ENCODE measurements at places on chromosomes 2 and 18. TPM values are rescaled to one million over a fixed set of nuclear protein-coding genes. Genes with fewer than 3 reads are reported as not detected.

DNA sequence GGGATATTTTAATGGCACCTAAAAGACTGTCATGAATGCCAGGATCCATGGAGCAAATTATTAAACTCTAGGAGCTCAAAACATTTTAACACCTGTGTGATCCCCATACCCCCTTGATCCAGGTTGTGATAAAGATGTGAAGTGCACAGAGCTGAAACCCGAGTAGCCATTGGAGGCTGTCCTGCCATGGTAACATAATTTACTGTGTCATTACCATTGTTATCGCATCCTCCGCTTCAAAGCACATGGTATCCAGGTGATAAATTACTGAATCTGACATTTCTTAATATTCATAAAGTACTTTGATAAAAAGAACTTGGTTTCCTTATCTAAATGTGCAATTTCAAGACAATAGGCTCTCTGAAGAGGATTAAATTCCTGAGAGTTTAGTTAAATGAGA lies 109.3 kb downstream of the CHST9 start:
- no peak for DNase-seq

Gene SCLY
- polyA plus RNA-seq: 21.1 TPM

- no peak for DNase-seq
Observed at GRCh38 chr2:206721256-206721920, 3.2 kb upstream of the DYTN start.

DNA sequence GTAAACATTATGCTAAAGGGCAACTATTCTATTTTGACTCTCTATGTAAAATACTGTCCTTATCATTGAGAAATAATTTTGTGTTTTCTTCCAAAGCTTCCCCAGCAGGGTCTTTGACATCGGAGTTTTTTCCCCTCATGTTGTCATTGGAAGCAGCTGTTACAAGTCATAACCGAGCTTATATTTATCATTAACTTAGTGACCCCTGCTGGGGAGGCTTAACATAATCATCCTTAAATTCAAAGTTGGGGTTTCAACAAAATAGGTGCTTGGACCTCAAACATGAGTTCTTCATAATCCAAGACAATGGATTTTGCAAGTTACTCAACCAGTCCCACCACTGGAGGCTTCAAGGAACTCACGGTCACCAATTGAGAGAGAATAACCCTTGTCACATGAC lies 330.9 kb downstream of the DCC start:
- DNase-seq: peak; percentile 55

DNA sequence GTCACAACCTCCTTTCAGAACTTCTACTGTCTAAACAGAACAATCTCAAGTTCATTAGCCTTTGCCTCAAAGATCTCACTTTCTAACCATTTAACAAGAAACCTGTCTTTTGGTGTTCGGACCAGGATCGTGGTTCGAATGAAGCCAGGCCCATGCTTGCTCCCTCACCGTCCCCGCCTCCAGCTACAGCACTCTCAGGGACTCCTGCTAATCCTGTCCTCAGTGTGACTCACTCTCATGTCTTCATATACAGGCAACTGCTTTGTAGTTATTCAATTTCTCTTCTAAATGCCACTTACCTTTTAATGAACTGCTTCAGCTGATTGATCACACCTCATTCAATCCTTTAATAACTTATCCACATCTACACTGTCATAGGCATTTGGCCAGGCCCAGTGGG lies 15.8 kb downstream of the SERTAD2 start:
- no peak for DNase-seq

GRCh38 chr2:181621779-181622490 lies 35.0 kb downstream of the CERKL start:
- no peak for DNase-seq

GRCh38 chr2:7034303-7034702 lies 117.1 kb downstream of the RNF144A start:
- peak; percentile 35 for DNase-seq

Gene FAM237A
- polyA plus RNA-seq: not detected

Gene STPG4
- polyA plus RNA-seq: not detected

Gene SLC9A2
- 1.1 TPM for polyA plus RNA-seq

Gene KIF5C
- polyA plus RNA-seq: 2.1 TPM

DNA sequence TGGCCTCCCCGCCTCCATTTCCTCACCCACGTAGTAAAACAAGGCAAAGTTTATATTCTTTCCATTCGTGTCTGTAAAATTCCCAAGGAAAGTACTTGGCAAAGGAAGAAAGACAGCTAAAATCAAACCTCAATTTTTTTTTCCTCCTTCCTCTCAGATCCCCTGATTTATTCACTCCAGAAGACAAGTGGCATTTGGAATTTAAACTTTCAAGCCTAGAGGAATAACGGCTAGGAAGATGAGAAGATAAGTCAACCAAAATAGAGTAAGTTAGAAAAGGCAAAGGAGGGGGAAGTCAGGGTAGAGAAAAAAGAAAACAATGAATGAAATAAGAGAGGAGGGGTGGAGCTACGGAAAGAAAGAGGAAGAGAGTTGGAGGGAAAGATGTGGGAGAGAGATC lies 198.9 kb upstream of the PIK3C3 start:
- no peak for DNase-seq

DNA sequence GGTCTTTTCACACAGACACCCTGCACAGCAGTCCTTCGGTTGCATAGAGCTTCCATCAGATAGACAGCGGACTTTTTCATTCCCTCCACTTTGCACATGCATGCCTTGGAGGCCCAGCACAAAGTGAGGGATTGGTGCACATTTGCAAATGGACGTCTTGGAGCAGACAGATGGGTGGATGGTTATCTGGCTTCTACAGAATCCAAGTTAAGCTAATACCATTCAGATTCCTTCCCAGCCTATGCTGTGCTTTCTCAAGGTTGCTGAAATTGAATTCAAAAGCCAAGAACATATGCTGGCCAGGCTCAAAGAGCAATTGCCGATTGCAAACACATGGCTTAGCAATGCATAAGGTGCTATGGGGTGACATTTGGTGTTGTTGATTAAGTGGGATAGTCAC lies 186.4 kb downstream of the VAPA start:
- DNase-seq: no peak

DNA sequence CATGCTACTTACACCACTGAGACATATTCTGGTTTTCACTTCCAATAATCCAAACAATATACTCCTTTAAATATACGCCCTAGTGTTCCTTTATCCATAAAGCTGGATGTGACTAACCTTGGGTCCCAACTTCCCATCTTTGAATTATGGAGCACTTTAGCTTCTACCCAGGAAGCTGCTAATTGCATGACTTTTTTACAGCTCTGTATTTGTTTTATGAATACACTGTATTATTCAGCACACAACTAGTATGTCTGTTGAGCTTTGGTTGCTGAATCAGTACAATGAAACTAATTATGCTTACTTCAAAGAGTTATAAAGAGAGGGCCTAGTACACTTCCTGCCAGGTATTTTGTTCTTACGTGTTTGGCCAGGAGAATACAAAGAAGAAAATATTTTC lies 118.5 kb downstream of the BAZ2B start:
- no peak for DNase-seq

Gene GKN2
- polyA plus RNA-seq: not detected

DNA sequence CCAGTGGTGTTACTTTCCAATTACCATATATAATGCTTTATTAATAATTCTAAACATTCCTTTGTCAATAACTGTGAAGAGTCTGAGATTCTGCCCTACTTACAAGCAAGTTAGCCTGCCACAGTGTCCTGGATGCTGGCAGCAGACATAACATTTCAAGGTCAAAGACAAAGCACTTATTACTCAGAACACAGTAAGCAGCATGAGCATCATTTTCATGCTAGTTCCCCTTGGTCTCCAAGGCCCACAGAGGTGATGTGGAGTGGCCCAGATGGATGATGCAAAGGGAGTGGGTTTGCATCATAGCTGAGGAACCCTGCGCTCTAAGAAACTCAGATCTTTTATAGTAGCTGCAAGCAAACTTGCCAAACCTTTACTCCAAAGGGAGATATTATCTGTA lies 349.7 kb downstream of the ZEB2 start:
- no peak for DNase-seq

GRCh38 chr2:240501531-240501991 lies 56.2 kb downstream of the ANKMY1 start:
- no peak for DNase-seq

Gene ABHD1
- polyA plus RNA-seq: 1.1 TPM

- DNase-seq: no peak
Observed at GRCh38 chr18:53909668-53910067, 314.8 kb downstream of the MBD2 start.

DNA sequence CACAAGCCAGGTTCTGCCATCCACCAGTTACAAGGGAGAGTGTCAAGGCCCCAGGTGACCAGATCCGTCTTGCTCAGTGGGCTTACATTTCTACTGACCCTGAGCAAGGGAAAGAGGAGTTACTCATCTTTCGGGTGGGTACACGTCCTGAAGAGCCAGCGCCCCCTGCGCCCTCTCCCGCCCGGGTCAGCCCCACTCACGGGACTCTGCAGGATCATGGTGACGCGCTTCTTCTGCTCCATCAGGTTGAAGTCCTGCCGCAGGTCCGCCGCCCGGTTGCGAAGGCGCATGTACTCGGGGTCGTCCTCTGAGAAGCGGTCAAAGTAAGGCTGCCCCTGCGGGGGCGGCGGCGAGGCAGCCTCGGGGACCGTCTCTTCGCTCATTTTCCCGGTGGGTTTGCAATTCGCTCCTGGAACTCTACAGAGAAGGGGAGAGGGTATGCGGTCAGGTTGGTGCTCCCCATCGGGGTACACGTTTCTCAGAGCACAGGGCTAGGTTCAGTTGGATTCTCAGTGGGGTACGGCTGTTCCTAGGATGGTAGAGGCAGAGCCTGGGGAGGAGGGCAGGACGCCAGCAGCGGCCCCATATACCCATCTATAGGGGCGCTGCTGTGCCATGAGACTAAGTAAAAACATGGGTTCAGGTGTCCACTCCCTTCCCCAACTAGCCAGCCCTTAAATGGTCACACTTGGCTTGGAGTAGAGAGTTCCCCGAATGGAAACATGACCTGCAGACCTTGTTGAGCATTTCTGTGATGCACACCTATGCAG lies 61.8 kb downstream of the ADD2 start:
- DNase-seq: no peak

- no peak for DNase-seq
Observed at GRCh38 chr2:193141-193671, 70.6 kb downstream of the SH3YL1 start.

DNA sequence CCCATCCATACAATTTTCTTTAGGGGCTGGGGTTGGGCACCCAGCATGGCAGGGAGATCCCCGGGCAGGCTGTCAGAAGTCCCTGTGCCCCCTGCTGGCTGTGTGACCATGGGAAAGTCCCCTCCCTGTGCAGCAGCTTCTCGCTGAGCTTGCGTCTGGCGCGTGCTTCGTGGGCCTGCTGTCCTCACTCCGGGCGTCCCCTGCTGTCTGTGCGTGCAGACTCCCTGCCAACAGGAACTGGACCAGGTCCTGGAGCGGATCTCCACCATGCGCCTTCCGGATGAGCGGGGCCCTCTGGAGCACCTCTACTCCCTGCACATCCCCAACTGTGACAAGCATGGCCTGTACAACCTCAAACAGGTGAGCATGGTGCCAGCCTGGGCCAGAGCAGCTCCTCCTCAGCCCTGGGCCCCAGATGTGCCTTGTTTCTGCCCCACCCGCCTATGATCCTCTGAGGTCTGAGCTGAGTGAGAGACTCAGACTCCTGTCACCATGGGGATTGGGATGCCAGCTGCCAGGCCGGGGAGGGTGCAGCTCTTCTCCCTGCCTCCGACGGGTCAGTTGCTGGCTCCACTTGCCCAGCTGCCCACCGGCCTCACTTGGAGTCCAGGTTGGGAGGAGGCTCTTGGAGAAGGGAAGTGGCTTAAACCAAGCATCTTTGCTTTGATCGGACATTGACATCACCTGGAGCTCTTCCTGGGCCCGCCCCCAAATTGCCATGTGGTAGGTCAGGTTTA lies 28.6 kb downstream of the IGFBP2 start:
- no peak for DNase-seq

Gene SERPINB10
- not detected for polyA plus RNA-seq

Gene ARMC9
- polyA plus RNA-seq: 15.9 TPM

DNA sequence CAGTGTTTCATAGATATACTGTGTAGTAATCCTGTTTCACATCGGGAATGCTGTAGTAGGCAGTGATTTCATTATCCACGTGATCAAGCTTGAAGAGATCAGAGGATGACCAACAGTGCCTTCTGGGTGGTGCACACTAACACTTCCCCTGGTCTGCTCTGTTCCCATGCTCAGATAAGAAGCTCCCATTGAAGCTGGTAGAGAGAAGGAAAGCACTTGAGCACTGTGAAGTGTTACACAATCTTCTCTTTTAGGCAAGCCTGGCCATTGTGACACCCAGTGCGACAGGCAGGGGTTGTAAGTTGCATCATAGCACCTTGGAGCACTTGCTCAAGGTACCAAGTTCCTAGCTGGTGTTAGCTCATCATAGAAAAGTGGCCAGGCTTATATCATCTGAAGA lies 30.6 kb upstream of the GPD2 start:
- DNase-seq: peak; percentile 58

- no peak for DNase-seq
Observed at GRCh38 chr18:23669804-23670405, 7.2 kb upstream of the ANKRD29 start.

DNA sequence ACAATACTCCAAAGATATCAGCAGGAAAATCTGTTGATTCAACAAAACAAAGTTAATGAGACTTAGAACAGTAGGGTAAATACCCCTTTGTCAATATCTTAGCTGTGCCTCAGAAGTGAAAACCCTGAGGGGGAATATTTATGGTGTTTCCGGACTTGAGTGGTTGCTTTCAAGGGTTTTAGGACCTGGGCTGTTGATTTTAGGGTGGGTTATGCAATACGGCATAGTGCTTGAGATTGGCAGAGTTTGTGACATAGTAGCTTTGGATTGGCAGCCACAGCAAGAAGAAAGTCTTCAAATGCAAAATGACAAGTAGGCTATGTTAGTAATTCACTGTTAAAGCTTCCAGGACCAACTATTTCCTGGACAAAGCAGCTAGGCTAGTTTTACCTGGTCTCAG lies 826.3 kb upstream of the CDH2 start:
- DNase-seq: peak; percentile 19

- no peak for DNase-seq
Observed at GRCh38 chr2:27074738-27075565, 3.5 kb upstream of the EMILIN1 start.

DNA sequence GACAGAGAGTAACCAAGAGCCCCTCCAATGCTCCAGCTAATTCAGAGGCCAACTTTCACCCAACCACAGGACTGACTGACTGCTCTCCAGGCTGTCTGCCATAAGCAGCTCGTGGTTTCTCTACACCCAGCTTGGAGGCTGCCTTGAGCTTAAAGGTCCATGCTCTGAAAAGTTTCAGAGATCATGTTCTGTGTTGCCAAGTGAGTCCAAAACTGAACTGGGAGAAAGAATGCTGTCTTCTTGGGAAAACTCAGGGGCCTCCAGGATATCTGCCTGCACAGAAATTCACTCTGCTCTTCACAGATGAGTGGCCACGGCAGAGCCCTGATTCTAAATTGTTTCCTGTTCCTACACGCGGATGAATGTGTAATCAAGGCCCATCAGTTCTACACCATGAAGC lies 51.1 kb downstream of the LPIN2 start:
- DNase-seq: no peak

DNA sequence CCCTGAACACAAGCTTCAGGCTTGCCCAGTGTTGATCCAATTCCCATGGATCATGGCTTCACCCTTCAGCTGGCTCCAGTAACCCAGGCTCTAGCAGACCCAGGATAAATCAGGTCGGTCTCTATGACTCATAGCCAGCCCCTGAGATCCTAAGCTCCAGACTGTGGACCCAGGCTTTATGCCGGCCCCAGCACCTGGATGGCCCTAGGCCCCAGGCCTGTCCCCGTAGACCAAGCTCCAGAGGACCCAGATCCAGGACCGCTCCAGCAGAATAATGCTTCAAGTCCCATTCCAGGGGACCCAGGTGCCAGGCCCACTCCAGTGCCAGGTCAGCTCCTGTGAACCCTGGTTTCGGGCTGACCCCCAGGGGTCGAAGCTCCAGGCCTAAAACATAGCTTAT lies 1589.9 kb upstream of the DDX18 start:
- no peak for DNase-seq

Data from hepatocyte (in vitro differentiated cells).